ENCODE measurements at places on chromosomes 5 and 9. TPM values are rescaled to one million over a fixed set of nuclear protein-coding genes. Genes with fewer than 3 reads are reported as not detected.
A peak's percentile ranks its signal among the peaks of the same experiment; 100 is the strongest.

DNA sequence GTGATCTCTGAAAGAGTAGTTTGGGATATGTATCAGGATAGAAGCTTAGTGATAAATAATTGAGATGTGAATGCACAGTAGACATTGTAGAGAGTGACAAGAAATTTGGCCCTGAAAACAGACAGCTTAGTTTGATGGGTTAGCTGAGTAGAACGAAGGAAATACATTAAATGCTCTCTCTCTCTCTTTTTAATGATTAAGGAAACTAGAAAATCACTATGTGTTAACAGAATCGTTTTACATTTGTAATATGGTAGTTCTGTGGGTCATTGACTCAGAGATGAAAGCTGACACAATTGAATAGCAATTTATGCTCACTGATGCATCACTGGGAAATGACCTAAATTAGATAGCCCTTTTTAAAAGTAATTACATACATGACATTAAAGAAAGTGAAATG is 739.8 kb upstream of the PTPRD start:
- no peaks in the 10 kb centered on the region for H3K27me3 ChIP-seq
- H3K36me3 ChIP-seq = no peaks in the 10 kb centered on the region
- no peak overlapping the region for H3K4me3 ChIP-seq

DNA sequence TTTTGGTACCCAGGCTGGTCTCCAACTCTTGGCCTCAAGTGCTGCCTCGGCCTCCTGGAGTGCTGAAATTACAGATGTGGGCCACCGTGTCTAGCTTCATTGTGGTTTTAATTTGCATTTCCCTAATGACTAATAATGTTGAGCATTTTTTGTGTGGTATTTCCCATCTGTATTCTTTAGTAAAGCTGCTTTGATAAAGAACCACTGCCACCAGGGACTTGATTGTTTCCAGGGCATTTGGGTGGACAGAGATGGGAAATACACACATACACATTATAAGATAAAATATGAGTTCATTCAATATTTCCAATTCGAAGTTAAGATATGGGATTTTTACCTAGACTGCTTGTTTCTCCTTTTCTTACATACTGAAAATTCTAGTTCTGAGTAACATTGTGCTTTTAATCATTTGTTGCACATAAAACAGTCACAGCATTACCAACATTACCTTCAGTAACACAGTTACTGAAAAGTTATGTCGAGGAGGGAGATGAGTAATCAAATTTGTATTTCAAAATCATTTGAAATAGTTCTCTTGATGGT is 28.9 kb downstream of the HABP4 start:
- H3K4me1 ChIP-seq = peaks cover 13% of the 10 kb centered on the region
- no peak for DNase-seq
- H3K4me3 ChIP-seq = no peak overlapping the region
- H3K27me3 ChIP-seq = no peaks in the 10 kb centered on the region

GRCh38 chr5:166004006-166004405 is 2287.4 kb upstream of the WWC1 start:
- H3K36me3 ChIP-seq = no peaks in the 10 kb centered on the region
- H3K4me3 ChIP-seq = no peak overlapping the region
- no peaks in the 10 kb centered on the region for H3K4me1 ChIP-seq

DNA sequence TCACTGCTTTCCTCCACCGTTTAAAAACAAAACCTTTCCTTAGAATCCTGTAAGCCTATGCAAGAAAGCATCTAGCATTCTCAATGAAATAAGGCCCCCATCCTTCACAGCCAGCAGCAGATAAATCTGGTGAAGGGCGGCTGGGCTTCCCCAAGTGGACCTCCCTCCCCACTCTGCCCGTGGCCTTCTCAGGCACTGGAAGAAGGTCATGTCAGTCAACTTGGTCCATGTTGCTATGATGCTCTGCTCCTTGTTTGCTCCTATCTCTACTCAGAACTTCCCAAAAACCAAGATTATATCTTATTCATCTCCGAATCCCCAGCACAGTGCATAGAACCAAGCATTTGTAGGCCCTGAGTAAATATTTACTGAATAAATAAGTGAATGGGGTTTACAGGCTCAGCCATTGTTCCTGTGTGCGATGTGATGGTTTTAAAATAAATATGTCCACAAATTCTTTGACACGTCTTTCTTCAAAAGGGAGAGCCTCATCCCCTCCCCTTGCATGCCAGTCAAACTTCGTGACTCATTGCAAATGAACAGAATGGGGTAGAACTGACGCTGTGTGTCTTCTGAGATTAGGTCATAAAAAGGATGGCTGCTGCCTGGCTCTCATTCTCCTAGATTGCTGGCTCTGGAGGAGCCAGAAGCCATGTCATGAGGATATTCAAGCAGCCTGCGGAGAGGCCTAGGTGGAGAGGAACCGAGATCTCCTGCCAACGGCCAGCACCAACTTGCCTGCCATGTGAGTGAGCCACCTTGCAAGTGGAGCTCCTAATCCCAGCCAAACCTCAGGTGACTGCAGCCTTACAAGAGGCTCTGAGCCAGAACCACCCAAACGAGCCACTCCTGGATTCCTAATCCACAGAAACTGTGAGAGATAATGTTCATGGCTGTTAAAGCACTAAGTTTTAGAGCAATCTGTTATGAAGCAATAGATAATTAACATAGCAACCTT is 70.5 kb downstream of the MED27 start:
- H3K4me3 ChIP-seq = peak overlapping the region; percentile 27
- no peaks in the 10 kb centered on the region for H3K27me3 ChIP-seq
- H3K36me3 ChIP-seq = peaks cover 20% of the 10 kb centered on the region
- peak overlapping the region; percentile 96 for H3K27ac ChIP-seq
- peak; percentile 78 for DNase-seq

DNA sequence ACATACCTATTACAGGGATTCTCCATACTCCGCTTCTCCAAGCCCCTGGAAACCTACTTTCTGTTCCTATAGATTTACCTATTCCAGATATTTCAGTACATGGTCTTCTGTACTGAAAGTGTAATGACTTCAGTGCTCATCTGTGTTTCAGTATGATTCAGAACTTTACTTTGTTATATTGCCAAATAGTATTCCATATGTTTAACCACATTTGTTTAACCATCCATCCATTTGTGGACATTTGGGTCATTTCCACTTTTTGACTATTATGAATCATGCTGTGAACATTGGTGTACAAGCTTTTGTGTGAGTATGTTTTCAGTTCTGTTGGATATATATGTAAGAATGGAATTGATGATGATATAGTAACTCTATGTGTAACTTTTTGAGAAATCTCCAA is 188.9 kb downstream of the PDZD2 start:
- H3K36me3 ChIP-seq = no peaks in the 10 kb centered on the region
- H3K27me3 ChIP-seq = no peaks in the 10 kb centered on the region
- H3K4me3 ChIP-seq = no peak overlapping the region
- DNase-seq = peak; percentile 95
- H3K4me1 ChIP-seq = peaks cover 24% of the 10 kb centered on the region
- peak overlapping the region; percentile 53 for H3K27ac ChIP-seq

DNA sequence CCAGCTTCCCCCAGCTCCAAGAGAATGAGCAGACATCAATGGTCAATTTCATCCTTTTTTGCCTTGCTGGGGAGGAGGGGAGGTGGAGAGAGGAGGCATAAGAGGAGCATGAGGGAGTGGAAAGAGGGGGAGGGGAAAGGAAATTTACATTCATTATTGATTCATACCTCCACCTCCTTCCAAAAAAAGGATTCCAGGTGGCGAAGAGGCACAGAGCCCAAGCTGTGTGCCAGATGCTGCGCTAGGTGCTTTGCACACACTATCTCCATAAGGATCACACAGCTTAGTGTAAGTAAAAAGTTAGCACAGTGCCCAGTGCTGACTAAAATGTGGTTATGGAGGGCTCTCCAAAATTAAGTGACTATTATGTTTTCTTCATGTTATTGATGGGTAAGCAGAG is 11.0 kb downstream of the ASTN2 start:
- H3K27me3 ChIP-seq = no peaks in the 10 kb centered on the region
- no peaks in the 10 kb centered on the region for H3K36me3 ChIP-seq
- H3K4me3 ChIP-seq = no peak overlapping the region
- no peak for DNase-seq
- no peak overlapping the region for H3K27ac ChIP-seq
- H3K4me1 ChIP-seq = no peaks in the 10 kb centered on the region

GRCh38 chr5:27315363-27316270 is 277.2 kb upstream of the CDH9 start:
- peaks cover 24% of the 10 kb centered on the region for H3K4me1 ChIP-seq
- DNase-seq = peak; percentile 63
- peak overlapping the region; percentile 73 for H3K27ac ChIP-seq
- peak overlapping the region; percentile 28 for H3K4me3 ChIP-seq
- no peaks in the 10 kb centered on the region for H3K36me3 ChIP-seq
- H3K27me3 ChIP-seq = no peaks in the 10 kb centered on the region

- H3K27ac ChIP-seq = peak overlapping the region; percentile 95
- peak; percentile 100 for DNase-seq
- peaks cover 65% of the 10 kb centered on the region for H3K36me3 ChIP-seq
- H3K27me3 ChIP-seq = no peaks in the 10 kb centered on the region
- H3K4me3 ChIP-seq = peak overlapping the region; percentile 24
Observed at GRCh38 chr5:10724781-10725507, 36.1 kb downstream of the DAP start.

- no peak overlapping the region for H3K4me3 ChIP-seq
- H3K36me3 ChIP-seq = no peaks in the 10 kb centered on the region
- no peak overlapping the region for H3K27ac ChIP-seq
- H3K27me3 ChIP-seq = no peaks in the 10 kb centered on the region
- no peak for DNase-seq
Observed at GRCh38 chr9:1200847-1201251, 150.7 kb downstream of the DMRT2 start.

GRCh38 chr9:9924376-9924775 is 688.4 kb downstream of the PTPRD start:
- no peak for DNase-seq
- H3K36me3 ChIP-seq = no peaks in the 10 kb centered on the region
- H3K27ac ChIP-seq = no peak overlapping the region

DNA sequence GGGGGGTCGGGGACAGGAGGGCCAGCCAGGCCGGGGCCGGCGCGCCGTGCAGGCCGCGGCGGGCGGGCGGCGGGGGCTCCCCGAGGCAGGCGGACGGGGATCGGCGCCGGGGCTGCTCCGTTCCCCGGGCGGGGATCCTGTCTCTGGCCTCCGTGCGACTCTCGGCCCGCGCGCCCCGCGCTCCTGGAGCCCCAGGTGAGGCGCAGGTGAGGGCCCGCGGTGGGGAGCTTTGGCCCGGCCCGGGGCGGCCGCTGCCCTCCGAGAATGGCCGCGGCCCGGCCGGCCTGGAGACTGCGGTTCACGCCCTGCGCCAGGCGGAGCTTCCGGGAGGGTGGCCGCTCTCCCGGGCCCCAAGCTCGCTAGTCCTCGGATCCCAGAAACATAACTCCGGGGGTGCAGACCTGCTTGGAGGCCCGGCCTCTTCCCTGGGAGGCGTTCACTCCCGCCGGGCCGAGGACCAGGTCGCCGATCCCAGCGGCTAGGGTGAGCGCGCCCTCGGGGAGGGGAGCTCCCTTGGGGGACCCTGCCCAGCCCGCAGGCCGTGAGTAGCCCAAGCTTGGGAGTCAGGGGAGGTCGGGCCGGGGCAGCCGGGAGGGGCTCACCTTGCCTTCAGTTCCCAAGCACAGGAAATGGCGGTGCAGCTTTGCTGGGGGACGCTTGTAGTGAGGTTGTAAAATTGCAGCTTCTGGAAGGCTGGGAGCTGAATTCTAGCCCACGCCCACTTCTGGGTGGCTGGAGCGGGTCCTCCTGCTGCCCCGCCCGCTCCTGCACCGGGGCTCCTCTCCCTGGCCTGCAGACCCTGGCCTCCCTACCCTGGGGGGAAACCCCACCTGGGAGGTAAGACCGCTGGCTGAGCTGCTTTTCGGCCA is 723 bp downstream of the PPP1R26 start:
- DNase-seq = peak; percentile 52
- no peaks in the 10 kb centered on the region for H3K27me3 ChIP-seq
- no peak overlapping the region for H3K27ac ChIP-seq

Gene MRRF
- 30.2 TPM for total RNA-seq

Gene UBTD2
- 23.8 TPM for total RNA-seq

Gene SMIM27
- total RNA-seq = 0.98 TPM

Gene CDC20B
- not detected for total RNA-seq

Measured in PC-3 (cell line).